CD4-positive, alpha-beta memory T cell (primary cell): ENCODE measurements at places on chromosomes 12 and 14. TPM values are rescaled to one million over a fixed set of nuclear protein-coding genes. Genes with fewer than 3 reads are reported as not detected.
A peak's percentile ranks its signal among the peaks of the same experiment; 100 is the strongest.

GRCh38 chr12:70849265-70849960, 71.1 kb downstream of the PTPRR start:
- no peaks in the 10 kb centered on the region for H3K27me3 ChIP-seq
- H3K27ac ChIP-seq, result no peak overlapping the region
- H3K4me1 ChIP-seq, result no peaks in the 10 kb centered on the region

DNA sequence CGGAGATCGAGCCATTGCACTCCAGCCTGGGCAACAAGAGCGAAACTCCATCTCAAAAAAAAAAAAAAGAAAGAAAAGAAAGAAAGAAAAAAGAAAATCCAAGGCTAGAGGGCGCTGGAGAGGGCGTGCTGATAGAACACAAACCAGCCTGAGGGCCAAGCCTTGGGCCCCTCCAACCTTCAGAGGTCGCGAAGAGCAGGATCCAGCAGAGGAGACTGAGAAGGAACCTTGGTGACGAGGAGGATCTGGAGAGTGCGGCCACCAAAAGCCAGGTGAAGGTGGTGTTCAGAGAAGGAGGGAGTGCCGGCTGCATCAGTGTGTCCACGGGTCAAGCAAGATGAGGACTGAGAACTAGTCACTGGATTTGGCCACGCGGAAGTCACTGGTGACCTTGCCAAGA, 4.1 kb upstream of the DYNC1H1 start:
- no peak overlapping the region for H3K4me3 ChIP-seq
- no peak for DNase-seq
- H3K27ac ChIP-seq, result no peak overlapping the region
- H3K27me3 ChIP-seq, result no peaks in the 10 kb centered on the region
- peaks cover 16% of the 10 kb centered on the region for H3K4me1 ChIP-seq

DNA sequence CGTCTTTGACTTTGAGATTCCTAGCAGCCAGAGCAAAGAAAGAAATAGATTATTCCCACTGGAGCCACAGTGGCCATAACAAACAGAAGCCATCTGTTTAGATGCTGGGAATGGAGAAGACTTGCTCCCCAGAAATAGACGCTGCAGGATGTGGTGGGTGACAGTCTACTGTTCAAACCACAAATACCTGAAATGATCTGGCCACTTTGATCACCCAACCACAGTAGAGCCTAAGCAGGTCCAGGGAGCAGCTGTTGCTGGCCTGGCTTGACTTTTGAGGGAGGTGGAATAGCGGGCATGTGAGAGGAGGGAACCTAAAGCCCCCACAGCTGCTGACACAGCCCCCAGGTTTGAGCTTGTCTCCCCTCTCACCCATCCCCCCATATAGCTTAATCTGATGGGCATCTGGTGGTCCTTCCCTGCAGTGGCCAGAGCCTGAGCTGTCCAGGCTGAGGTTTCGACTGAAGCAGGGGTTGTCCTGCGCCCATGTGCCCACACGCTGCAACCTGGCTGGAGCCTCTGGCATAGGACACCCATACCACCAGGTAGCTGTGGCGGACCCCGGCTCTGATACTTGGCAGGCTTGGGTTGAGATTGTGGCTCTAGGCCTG, 38.7 kb downstream of the SH2B3 start:
- DNase-seq, result no peak
- H3K27me3 ChIP-seq, result no peaks in the 10 kb centered on the region
- H3K4me3 ChIP-seq, result peak overlapping the region; percentile 35
- peak overlapping the region; percentile 71 for H3K27ac ChIP-seq
- H3K4me1 ChIP-seq, result peaks cover 82% of the 10 kb centered on the region

DNA sequence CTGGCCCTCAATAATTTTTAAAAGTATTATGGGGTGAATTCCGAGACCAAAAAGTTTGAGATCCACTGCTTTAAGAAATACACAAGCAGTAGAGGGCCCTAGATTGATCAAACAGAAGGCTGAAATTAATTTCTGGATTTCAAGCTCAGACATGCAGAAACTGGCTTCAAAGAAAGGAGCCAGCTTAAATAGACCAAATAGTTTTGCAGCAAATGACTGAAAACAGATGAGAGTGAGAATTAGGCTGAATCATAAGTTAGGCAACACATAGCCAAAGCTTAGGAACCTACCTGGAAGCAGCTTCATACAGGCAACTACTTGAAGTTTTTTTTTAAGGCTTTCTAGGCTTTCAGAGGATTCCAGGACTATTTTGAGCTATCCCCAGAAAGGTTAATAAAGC, 12.4 kb downstream of the ATF7 start:
- peaks cover 13% of the 10 kb centered on the region for H3K4me1 ChIP-seq
- H3K4me3 ChIP-seq, result no peak overlapping the region
- DNase-seq, result no peak
- no peaks in the 10 kb centered on the region for H3K27me3 ChIP-seq

- H3K4me3 ChIP-seq, result no peak overlapping the region
- H3K4me1 ChIP-seq, result no peaks in the 10 kb centered on the region
- no peaks in the 10 kb centered on the region for H3K27me3 ChIP-seq
- no peaks in the 10 kb centered on the region for H3K36me3 ChIP-seq
- no peak overlapping the region for H3K27ac ChIP-seq
These were observed 37.9 kb downstream of the KICS2 start for GRCh38 chr12:64184216-64184615.

DNA sequence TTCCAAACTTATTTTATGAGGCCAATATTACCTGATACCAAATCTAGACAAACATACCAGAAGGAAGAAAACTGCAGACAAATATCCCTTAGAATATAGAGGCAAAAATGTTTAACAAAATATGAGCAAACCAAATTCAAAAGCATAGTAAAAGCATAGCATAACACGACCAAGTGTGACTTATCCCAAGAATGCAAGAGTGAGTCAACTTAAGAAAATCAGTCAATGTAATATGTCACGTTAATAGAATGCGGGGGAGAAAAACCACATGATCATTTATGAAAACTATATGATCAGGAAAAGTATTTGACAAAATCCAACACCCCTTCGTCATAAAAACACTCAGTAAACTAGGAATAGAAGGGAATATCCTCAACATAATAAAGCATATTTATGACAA, 217.3 kb downstream of the ADGRD1 start:
- no peak overlapping the region for H3K4me3 ChIP-seq
- no peak for DNase-seq
- no peaks in the 10 kb centered on the region for H3K36me3 ChIP-seq
- H3K4me1 ChIP-seq, result no peaks in the 10 kb centered on the region
- no peak overlapping the region for H3K27ac ChIP-seq
- no peaks in the 10 kb centered on the region for H3K27me3 ChIP-seq

DNA sequence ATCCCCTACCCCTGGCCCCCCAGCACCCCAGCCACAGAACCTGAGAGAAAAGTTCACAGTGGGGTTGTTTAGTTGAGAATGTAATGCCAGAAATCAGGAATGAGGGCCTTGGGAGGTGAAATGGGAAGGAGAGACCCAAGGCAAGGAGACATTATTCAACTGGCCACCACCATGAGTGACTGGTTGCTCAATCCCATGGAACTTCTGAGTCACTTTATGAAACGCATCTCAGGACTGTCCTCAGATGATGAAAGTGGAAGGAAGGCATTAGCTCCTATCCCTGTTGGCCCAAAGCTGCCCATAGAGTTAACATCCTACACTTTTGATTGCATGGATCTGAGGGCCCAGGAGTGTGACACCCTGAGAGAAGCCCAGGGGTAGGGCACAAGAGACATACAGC, 25.4 kb upstream of the TCL1A start:
- no peaks in the 10 kb centered on the region for H3K27me3 ChIP-seq
- no peak for DNase-seq
- no peak overlapping the region for H3K4me3 ChIP-seq
- H3K36me3 ChIP-seq, result no peaks in the 10 kb centered on the region
- peaks cover 9% of the 10 kb centered on the region for H3K4me1 ChIP-seq

DNA sequence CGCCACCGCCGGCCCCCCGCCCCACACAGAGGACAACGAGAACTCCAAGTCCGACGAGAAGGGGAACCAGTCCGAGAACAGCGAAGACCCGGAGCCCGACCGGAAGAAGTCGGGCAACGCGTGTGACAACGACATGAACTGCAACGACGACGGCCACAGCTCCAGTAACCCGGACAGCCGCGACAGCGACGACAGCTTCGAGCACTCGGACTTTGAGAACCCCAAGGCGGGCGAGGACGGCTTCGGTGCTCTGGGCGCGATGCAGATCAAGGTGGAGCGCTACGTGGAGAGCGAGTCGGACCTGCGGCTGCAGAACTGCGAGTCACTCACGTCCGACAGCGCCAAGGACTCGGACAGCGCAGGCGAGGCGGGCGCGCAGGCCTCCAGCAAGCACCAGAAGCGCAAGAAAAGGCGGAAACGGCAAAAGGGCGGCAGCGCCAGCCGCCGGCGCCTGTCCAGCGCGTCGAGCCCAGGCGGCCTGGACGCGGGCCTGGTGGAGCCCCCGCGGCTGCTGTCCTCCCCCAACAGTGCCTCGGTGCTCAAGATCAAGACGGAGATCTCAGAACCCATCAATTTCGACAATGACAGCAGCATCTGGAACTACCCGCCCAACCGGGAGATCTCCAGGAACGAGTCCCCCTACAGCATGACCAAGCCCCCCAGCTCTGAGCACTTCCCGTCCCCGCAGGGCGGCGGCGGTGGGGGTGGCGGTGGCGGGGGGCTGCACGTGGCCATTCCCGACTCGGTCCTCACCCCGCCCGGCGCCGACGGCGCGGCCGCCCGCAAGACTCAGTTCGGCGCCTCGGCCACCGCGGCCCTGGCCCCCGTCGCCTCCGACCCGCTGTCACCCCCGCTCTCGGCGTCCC, 150.9 kb downstream of the EGLN3 start:
- H3K4me3 ChIP-seq, result no peak overlapping the region
- no peaks in the 10 kb centered on the region for H3K4me1 ChIP-seq
- no peak for DNase-seq
- no peak overlapping the region for H3K27ac ChIP-seq
- H3K27me3 ChIP-seq, result peaks cover 5% of the 10 kb centered on the region

DNA sequence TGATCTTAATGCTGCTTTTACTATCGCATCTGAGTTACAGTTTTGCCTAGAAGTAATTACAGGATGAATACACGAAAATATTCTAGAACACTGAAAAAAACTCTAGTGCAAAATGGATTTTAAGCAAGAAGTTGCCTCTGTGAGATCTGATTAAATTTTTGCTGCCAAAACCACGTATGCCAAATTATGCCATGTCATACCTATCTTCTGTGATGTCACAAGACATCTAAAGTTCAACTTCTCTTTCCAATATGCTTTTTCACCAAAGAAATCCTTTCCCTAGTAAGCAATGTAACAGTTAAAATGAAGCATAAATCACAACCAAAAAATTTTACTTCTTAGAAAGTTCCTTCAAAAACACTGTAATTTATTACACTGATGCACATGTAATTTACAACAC, 39.6 kb downstream of the HECTD4 start:
- DNase-seq, result no peak
- H3K4me1 ChIP-seq, result peaks cover 15% of the 10 kb centered on the region

- H3K4me3 ChIP-seq, result no peak overlapping the region
- no peak overlapping the region for H3K27ac ChIP-seq
- H3K36me3 ChIP-seq, result no peaks in the 10 kb centered on the region
- H3K27me3 ChIP-seq, result no peaks in the 10 kb centered on the region
These were observed 14.8 kb downstream of the ACOT6 start for GRCh38 chr14:73627151-73627558.

GRCh38 chr12:56900583-56900982, 33.6 kb downstream of the SDR9C7 start:
- no peaks in the 10 kb centered on the region for H3K27me3 ChIP-seq
- no peak overlapping the region for H3K27ac ChIP-seq
- H3K4me3 ChIP-seq, result no peak overlapping the region
- DNase-seq, result no peak
- no peaks in the 10 kb centered on the region for H3K4me1 ChIP-seq

- no peaks in the 10 kb centered on the region for H3K27me3 ChIP-seq
- peak; percentile 57 for DNase-seq
- no peak overlapping the region for H3K27ac ChIP-seq
- H3K4me1 ChIP-seq, result peaks cover 50% of the 10 kb centered on the region
- H3K4me3 ChIP-seq, result no peak overlapping the region
- no peaks in the 10 kb centered on the region for H3K36me3 ChIP-seq
These were observed 16.4 kb downstream of the ARID2 start for GRCh38 chr12:45745861-45746277.

DNA sequence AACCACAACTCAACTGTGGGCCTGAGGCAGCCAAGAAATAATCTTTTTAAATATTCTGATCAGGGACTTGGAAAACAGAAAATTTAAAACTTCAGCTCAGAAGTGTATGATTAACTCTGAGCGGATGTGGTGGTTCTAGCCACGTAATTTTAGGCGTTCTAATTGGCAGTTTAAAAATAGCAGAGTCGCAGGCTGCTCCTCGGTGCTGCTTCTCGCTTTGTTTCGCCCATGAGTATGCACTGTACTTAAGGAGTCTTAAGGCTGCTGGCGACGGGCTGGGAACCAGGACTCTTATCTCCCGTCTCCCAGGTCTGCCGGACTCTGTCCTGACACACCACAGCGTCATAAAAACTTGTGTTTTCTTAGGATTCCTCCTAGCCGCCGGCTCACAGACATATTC, 113.4 kb upstream of the PELI2 start:
- H3K27me3 ChIP-seq, result peaks cover 3% of the 10 kb centered on the region
- H3K36me3 ChIP-seq, result no peaks in the 10 kb centered on the region
- no peak overlapping the region for H3K27ac ChIP-seq
- peaks cover 35% of the 10 kb centered on the region for H3K4me1 ChIP-seq
- no peak overlapping the region for H3K4me3 ChIP-seq

DNA sequence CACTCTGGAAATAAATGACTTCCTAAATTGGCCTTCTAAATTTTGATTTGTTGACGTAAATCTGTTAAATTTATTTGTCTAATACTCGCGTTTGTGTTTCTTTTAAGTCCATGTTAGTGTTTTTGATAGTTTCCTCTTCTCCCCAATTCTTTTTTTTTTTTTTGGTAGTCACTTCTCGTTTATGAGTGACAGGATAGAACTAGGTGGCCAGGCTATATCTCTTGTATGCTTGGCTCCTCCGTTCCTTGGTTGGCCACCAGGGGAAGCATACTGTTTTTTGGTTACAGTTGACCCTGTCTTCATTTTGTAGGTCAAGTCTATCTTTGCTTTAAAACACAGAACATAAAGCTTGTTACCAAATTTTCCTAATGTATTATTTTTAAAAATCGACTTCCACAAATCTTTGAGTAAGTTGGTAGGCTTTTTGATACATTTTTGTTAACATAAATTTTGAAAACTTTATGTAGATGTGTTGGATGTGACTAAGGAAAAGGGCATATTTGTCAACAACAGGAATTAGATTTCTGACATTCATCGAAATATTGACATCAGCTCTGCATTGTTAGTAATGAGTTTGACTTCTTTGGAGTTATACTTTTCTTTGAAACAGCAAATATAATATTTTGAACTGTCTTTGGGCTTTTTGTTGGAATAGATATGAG, 2.2 kb downstream of the RCOR1 start:
- no peaks in the 10 kb centered on the region for H3K36me3 ChIP-seq
- peak; percentile 61 for DNase-seq
- no peak overlapping the region for H3K27ac ChIP-seq
- H3K27me3 ChIP-seq, result no peaks in the 10 kb centered on the region

GRCh38 chr14:102219316-102219715, 79.6 kb downstream of the WDR20 start:
- no peak for DNase-seq
- H3K36me3 ChIP-seq, result peaks cover 4% of the 10 kb centered on the region
- H3K27ac ChIP-seq, result no peak overlapping the region
- no peaks in the 10 kb centered on the region for H3K27me3 ChIP-seq
- H3K4me3 ChIP-seq, result no peak overlapping the region

P2RX2 gene
- not detected for total RNA-seq

EPS8 gene
- total RNA-seq, result 3.8 TPM

A2ML1 gene
- total RNA-seq, result not detected

CLEC4D gene
- not detected for total RNA-seq

RIMBP2 gene
- total RNA-seq, result 0.20 TPM

M6PR gene
- total RNA-seq, result 247 TPM

IRF2BPL gene
- 36.6 TPM for total RNA-seq

C14orf132 gene
- total RNA-seq, result 20.6 TPM
